ENCODE measurements at places on chromosomes 2 and 18.
A peak's percentile ranks its signal among the peaks of the same experiment; 100 is the strongest.

GRCh38 chr18:63646936-63647335 lies 2.9 kb upstream of the SERPINB4 start:
- no peak for DNase-seq

- no peak for DNase-seq
Measured at GRCh38 chr2:84055816-84056215, 403.3 kb downstream of the SUCLG1 start.

DNA sequence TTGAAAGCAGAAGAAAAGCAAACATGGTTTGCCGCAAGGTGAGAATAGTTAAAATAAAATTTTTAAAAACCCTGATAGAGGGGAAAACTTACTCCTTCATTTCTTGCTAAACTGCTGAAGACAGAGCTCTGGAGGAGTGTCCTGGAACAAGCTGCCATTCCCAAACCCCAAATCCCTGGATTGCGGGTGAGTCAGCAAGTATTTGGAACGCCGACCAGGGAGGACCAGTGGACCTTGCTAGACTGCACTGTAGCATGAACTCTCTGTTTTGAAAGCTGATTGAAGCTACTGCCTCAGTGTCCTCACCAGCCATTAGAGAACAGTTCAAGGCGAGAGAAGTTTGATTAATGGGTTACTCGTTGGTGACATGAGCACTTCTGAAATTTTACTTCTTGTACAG lies 99.4 kb upstream of the RASGRP3 start:
- DNase-seq: no peak

GRCh38 chr2:86368161-86368824 lies 30.9 kb upstream of the REEP1 start:
- peak; percentile 58 for DNase-seq

DNA sequence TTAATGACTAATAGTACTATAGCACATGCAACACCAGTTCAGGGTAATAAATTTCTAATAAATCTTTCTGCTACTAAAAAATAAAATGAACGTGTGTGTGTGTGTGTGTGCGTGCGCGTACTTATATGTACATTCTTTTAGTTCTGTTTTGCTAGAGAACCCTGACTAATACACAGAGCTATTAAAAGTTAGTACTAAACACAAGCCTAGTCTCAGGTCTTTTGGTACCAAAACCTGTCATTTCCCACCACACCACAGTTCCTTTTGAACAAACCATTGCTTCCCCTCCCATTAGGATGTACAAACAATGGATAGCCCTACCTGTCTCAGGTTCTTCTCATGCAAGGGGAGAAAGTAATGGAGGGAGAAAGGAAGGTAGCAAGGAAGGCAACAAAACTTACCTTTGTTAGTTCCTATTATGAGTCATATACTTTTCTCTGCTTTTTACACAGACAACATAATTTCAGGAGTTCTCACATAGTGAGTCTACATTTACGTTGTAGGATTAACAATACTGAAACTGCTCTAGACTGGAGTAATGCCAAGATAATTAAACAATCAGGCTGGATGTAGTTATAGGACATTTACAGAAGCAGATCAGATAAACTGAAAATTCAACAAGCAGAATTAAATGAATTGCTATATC lies 427.2 kb downstream of the KCNJ3 start:
- no peak for DNase-seq

DNA sequence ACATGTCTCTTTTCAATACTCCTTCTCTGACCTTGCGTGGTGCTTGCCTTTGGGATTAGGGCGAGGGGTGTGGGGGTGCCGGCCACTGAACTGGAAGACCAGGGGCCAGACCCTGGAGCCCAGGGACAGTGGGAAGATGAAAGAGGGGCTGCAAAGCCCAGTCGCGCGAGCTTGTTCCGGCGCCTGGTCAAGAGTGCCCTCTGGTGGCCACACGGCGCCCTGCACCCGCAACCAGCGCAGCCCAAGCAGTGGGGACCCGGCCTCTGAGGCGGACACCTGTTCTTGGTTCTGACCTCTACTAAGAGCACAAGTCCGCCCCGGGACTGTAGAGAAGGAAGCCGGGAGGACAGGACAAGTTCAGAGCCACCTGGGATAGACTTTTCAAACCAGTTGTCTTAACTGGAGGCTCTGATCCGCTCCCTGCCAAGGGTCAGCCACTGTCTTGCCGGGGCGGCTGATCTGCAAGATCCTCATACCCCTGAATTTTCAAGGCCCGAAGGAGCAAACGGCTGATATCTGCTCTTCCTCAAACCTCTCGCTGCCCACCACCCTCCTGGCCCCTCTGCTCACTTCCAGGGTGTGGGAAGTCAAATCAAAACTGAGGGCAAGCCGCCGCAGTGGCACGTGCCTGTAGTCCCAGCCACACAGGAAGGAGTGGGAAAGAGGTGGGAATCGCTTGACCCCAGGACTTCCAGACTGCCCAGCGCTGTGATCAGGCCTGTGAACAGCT lies 14.9 kb upstream of the MSH6 start:
- DNase-seq: peak; percentile 79

GRCh38 chr2:168166902-168167510 lies 80.4 kb downstream of the STK39 start:
- DNase-seq: no peak

Data from tongue (tissue), 3 donors.